MCF 10A (cell line): ENCODE measurements at places on chromosomes 5 and 9. TPM values are rescaled to one million over a fixed set of nuclear protein-coding genes. Genes with fewer than 3 reads are reported as not detected.

PCDHGA1 gene
- 0.20 and 0.35 TPM in 2 replicates for total RNA-seq

GRCh38 chr5:26482810-26483375 lies 555.5 kb downstream of the CDH9 start:
- H3K36me3 ChIP-seq: no peaks in the 10 kb centered on the region
- no peaks in the 10 kb centered on the region for H3K4me1 ChIP-seq
- H3K27me3 ChIP-seq: no peaks in the 10 kb centered on the region

DNA sequence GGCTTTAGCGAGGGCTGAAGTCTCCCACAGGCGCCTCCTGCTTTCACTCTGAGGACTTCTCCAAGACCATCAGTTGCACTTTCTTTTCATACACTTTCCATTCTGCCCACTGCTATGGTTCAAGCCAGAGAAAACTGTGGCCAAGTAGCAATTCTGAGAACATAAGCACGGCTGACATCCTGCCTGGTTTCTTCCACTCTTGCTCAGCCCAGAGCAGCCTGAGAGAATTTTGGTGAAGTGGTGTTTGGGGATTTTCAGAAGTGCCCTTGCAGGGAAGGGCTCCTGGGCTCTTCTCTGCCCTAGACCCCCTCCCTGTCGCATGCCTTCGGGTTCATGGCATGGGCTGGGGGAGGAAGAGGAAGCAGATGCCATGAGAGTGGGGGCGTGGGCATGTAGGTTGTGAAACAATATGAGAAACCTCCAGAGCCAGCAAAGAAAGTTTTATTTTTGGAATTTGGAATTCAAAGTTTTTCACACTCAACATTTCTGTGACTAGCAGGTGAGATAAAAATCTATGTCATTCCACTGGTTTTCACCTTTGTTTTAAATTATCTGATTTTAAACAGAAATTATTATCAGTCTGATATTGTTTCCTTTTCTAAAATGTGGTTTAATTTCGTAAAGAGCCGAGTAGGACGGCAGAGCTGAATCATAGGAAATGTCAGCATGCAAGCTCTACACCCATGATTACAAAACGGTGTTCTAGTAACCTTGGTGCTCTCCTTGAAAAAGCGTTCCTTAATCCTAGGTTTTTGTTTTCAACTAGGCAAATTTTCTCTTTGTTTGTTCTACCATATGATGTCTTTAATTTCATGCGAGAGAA lies 27.8 kb upstream of the TNFSF8 start:
- H3K36me3 ChIP-seq: no peaks in the 10 kb centered on the region
- H3K27ac ChIP-seq: peak overlapping the region; percentile 67
- no peak overlapping the region for H3K4me3 ChIP-seq
- H3K4me1 ChIP-seq: peaks cover 47% of the 10 kb centered on the region
- peak; percentile 58 for DNase-seq

GRCh38 chr9:129735546-129735945 lies 17.3 kb downstream of the PTGES start:
- H3K27ac ChIP-seq: no peak overlapping the region
- H3K27me3 ChIP-seq: no peaks in the 10 kb centered on the region
- H3K36me3 ChIP-seq: peaks cover 42% of the 10 kb centered on the region

DNA sequence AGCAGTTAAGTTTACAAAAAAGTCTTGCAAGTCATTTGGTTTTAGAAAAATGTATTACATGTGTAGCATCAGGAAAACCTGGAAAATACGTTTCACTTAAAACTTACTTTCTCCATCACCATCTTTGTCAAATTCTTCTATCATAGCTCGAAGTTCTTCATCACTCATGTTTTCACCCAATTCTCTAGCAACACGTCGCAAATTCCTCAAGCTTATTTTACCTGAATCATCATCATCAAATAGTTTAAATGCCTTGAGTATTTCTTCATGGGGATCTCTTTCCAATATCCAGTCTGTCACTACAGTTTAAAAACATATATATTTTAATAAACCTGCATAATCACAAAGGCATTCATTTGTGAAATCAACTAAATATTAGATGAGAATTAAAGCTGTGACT lies 10.3 kb downstream of the CETN3 start:
- H3K27me3 ChIP-seq: no peaks in the 10 kb centered on the region
- H3K4me1 ChIP-seq: peaks cover 11% of the 10 kb centered on the region
- DNase-seq: no peak
- H3K36me3 ChIP-seq: peaks cover 44% of the 10 kb centered on the region
- H3K4me3 ChIP-seq: no peak overlapping the region
- H3K27ac ChIP-seq: no peak overlapping the region

GRCh38 chr5:146369691-146370090 lies 31.1 kb downstream of the POU4F3 start:
- H3K4me3 ChIP-seq: no peak overlapping the region
- H3K27ac ChIP-seq: no peak overlapping the region
- no peaks in the 10 kb centered on the region for H3K36me3 ChIP-seq
- no peaks in the 10 kb centered on the region for H3K4me1 ChIP-seq
- peak; percentile 38 for DNase-seq
- peaks cover 31% of the 10 kb centered on the region for H3K27me3 ChIP-seq

GRCh38 chr9:89036891-89037290 lies 45.6 kb downstream of the S1PR3 start:
- H3K4me1 ChIP-seq: peaks cover 6% of the 10 kb centered on the region
- DNase-seq: no peak
- no peak overlapping the region for H3K4me3 ChIP-seq
- H3K36me3 ChIP-seq: peaks cover 5% of the 10 kb centered on the region
- H3K27me3 ChIP-seq: no peaks in the 10 kb centered on the region
